ENCODE measurements at places on chromosomes 4 and X.

DNA sequence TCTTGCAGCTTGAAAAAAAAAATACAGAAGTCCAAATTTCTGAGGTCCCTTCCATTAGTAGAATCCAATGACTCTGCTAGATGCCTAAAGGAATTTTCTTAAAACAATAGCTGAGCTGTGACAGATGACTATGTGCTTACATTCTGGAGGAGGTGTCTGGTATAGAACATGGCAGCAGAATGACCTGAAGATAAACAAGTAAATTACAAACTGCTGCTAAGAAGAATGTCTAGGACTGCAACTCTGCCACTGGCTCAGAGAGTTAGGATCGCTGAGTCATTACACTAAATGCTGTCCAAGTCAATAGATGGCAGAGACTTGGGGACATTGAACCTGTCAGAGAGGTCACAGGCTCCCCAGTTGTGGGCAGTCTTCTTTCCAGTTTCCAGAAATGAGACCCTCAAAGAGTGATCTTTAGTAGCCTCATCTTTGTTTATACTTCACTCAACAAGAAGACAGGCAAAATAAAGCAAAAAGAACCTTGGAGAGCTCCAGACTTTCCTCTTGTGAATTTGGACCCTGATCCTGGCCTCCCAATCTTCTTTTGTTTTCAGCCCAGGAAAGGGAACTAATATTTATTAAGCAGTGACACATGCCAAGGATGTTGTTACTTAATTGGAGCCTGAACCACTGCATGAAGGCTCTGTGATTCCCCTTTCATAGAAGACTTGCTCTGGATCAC is 56.4 kb upstream of the SCML1 start:
- DNase-seq, result no peak

DNA sequence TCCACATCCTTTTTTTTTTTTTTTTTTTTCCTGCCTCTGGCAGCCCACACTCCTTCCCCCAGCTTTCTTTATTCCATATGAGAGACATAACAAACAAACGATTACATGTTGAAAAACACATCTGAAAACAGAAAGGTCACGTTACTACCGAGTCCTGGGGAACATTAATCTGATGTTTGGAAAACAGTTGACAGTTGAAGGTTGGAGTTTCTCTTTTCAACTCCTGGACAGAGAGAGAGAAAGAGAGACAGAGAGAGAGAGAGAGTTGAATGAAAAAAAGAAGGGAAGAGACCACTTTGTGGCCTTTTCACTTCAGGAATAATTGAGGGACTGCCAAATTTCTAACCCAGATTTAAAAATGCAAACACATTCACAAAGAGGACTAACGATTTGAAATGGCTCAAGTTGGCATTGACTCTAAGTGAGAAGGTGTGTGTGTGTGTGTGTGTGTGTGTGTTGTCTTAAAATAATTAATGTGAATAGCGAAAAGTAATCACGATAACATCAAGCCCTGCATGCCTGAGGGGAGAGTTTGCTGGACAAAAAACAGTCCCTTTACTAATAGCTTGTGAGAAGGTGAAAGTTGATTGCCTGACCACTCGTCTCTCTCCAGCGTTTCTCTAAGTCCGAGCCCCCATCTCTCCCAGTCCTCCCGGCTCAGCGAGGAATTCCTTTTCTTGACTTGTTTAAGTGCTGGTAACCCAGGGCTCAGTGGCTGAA is 67.3 kb downstream of the FBXO8 start:
- no peak for DNase-seq

- DNase-seq, result no peak
Measured at GRCh38 chr4:88158038-88158488, 376 bp downstream of the ABCG2 start.

- DNase-seq, result no peak
Measured at GRCh38 chrX:103012945-103013344, 51.0 kb downstream of the BEX1 start.

DNA sequence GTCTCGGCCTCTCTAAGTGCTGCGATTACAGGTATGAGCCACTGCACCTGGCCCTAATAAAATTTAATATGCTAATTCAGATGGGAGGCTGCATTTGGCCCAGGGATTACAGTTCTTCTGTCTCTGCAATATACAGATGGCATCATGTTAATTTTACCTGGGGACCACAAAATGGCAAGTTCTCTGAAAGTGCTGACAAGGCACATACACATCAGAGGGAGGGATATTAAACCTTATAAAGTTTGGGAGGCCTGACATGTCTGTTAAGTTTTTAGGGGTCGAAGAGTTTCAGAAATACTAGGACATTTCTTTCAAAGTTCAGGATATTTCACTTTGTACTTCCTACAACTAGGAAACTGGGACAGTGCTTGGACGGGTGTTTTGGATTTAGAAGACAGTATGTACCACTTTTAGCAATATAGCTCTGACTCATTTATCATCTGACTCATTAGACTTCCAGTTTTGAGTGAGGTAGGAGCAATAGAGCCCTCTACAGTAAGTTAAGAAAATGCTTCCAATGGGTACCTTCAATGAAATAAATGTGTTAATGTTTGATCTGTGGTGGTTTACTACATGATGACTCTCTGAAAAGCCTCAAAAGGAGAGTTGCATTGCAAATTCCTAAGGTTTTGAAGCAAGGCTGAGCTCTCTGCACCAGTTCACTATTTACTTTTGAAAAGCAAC is 981.0 kb upstream of the HS3ST1 start:
- no peak for DNase-seq

Data from NCI-H524 treated with DMSO at 0.1 percent for 48 hours (cell line).